Hematopoietic multipotent progenitor cell treated with erythropoietin and hydrocortisone succinate and interleukin-3 and kit ligand, for 8 days (in vitro differentiated cells): ENCODE measurements at places on chromosomes 5 and 9.

DNA sequence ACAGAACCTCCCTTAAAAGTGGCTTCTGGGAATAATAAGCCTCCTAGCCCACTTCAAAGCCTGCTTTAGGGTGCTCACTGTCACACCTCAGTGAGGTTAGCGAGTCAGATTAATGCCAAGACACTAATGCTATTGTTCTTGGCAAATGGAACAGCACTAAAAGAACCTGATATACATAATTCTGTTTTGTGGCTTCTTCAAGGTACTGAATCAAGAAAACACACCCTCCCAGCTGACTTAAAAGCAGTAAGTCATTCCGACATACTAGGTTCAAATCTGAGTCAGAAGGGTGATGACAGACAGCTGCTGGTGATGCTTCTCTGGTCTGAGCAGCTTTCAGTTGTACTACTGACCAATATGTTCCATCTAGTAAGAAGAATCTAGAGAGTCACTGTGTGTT is 121.6 kb downstream of the OXCT1 start:
- DNase-seq = no peak

GRCh38 chr5:120479066-120479465 is 15.0 kb downstream of the PRR16 start:
- no peak for DNase-seq

DNA sequence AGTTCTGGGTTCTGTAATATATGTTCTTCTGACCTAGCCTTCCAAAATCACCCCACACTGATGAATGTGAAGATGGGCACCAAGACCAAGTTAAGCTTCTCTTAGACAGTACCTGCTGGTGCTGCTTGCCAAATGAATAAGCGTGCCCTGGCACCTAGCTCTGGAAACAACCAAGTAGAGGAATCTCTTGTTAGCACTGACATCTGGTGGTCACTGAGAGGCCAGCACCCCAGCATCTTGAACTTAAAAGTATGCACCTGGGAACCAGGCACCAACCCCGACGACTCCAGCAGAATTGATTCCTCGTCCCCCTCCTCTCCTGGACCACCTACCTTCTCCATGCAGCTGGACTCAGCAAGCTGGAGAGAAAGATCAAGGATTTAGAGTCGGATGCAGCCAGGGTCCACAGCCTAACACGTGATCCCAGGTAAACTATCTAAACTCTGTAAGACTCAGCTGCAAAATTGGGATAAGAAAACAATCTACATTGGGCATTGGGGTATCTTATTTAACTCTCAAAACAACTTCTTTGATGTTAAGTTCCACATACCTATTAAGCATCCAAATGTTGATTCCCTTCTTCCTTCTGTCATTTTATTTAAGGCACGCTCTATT is 89.8 kb downstream of the SLC1A3 start:
- DNase-seq = peak; percentile 71

DNA sequence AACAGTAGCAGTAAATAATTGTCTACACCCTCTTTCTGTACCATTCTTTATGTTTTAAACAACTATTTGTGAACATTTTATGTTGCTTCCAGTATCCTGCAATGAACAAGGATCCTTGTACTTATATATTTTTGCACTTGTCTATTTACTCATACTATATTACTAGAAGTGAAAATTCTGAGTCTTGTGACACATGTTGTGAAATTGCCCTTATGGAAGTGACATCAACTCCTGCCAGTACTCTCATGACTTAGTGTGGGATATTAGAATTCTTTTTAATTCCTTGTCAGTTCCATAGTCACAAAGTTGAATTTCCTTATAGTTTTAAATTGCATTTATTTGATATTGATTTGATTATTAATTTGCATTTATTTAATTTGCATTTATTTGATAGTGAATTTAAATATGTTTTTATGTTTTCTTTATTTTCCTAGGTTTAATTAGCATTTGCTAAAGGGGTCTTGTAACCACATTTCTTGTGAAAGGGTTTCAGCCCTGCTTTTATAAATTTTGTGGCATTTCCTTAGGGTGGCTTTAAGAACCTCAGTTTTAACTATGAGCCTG is 27.7 kb downstream of the PARP8 start:
- no peak for DNase-seq

DNA sequence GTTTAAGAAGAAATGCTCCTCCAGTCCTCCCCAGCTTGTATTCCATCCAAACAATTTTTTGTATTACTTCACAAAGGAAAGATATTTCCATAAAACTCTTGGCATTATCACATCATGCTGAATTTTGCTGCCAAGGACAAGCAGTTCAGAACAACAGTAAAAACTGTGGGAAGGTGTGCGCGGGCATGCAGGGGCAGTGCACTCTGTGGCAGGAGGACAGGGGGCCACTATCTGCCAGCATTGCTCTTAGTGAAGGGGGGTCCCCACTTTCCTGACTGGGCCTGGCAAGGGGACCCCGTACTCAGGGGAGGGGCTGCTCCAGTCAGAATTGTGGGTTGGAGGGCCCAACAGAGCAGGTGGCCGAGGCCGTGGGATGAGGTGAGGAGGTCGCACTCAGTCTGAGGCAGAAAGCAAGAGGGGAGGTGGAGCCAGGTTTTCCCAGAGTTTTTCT is 32.8 kb downstream of the ANGPTL2 start:
- no peak for DNase-seq
